ENCODE measurements at places on chromosomes 3 and 15.

DNA sequence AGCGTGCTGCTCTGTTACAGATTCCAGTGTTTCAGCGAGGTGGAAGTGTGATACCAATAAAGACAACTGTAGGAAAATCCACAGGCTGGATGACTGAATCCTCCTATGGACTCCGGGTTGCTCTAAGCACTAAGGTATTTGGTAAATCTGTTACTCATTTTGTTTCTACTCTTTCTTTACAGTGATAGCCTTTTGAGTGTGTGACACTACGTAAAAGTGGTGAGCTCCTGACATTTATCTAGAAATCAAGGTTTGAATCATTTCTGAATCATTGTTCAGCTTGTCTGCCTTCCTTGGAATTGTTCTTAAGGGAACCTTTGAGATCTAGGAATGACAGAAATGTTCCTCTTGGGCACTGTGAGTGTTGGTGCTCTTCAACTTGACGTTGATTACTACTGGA, 11.2 kb upstream of the CAPN3 start:
- H3K4me3 ChIP-seq: no peak overlapping the region
- H3K36me3 ChIP-seq: peaks cover 90% of the 10 kb centered on the region

DNA sequence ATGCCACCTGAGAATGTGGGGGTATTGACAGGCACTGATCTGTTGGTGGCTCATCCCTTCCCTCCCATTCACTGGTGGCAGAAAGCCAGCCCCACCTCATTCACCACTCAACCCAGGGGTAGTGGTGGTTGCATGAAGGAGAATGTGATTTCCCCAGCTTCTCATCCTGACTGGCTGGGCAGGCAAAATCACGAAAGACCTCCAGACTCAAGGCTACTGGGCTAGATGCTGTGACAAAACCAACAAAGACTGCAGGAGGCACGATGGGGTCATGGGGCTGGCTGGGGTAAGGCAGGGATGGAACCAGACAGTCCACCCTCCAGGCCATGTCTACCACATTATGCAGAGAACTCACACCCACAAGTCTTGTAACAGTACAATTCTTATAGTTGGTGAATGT, 33.9 kb downstream of the FSTL1 start:
- no peaks in the 10 kb centered on the region for H3K36me3 ChIP-seq
- DNase-seq: no peak
- no peaks in the 10 kb centered on the region for H3K27me3 ChIP-seq
- H3K27ac ChIP-seq: peak overlapping the region; percentile 82
- H3K4me3 ChIP-seq: no peak overlapping the region

GRCh38 chr3:101913168-101913567, 63.9 kb downstream of the NFKBIZ start:
- DNase-seq: no peak
- no peaks in the 10 kb centered on the region for H3K27me3 ChIP-seq
- no peaks in the 10 kb centered on the region for H3K4me1 ChIP-seq
- no peak overlapping the region for H3K27ac ChIP-seq
- H3K36me3 ChIP-seq: no peaks in the 10 kb centered on the region

DNA sequence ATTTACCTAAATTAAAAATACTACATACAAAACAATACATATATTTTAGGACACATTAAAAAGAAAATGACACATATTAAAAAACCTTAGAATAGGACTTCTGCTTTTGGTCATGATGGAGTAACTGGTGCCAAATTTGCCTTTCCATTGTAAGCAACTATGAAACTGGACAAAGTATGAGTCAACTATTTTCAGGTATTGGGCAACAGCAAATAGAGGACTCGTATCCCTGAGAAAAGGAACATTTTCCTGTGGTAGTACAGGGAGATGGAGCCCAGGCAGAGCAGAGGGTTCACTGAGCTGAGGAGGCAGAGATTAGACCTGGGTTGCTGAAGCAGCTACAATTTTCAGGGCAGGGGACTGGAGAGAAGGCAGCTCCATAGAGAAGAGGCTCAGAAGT, 14.7 kb downstream of the CCR1 start:
- H3K27me3 ChIP-seq: no peaks in the 10 kb centered on the region
- H3K4me1 ChIP-seq: peaks cover 32% of the 10 kb centered on the region
- no peaks in the 10 kb centered on the region for H3K36me3 ChIP-seq
- no peak for DNase-seq

GRCh38 chr3:38490281-38491030, 5.7 kb upstream of the EXOG start:
- H3K36me3 ChIP-seq: no peaks in the 10 kb centered on the region
- no peak overlapping the region for H3K4me3 ChIP-seq
- H3K27ac ChIP-seq: no peak overlapping the region
- DNase-seq: no peak

DNA sequence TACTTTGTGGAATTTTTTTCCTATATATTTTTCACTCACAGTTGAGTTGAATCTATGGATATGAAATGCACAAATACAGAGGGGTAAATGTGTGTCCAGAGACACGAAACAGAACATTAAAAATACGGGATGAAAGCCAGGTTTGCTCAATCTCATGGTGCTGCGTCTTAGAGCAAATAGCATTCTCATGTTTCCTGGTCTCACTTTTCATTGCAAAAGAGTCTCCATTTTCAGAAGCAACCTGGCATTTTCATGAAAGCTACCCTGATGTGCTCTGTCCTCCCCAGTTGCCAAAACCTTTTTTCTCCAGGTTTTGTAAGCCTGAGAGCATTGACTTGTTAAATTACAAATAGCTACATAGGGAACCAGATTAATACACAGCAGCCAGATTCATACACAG, 49.5 kb upstream of the MBNL1 start:
- no peak overlapping the region for H3K4me3 ChIP-seq
- no peaks in the 10 kb centered on the region for H3K27me3 ChIP-seq
- H3K4me1 ChIP-seq: peaks cover 55% of the 10 kb centered on the region

DNA sequence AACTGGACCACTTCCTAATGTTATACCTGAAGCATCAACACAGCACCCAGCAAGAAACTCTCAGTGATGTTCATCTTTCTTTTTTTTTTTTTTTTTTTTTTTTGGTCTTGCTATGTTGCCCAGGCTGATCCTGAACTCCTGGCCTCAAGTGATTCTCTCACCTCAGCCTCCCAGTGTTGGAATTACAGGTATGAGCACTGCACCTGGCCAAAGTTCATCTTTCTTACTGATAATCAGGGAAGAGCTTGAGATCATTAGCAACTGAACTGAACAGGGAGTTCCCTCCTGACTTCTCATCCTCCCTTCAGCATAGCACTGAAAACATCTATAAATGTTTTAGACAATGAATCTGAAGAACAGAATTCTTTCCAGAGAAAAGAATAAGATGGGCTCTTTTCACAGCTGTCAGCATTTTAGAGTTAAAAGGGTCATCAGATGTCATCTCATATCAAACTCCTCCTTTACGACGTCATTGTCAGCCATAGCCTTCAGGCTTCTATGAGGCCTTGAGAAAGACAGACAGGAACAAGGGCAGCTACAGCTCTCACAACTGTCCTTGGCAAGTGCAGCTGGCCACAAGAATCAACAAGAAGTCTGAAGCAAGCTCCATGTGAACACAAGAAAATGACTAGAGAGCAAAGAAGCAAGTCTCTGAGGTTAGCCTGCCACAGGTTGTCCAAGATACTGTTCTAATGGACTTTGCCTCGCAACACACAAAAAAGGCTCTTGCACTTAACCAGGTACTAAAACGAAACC, 33.8 kb downstream of the SCAP start:
- no peak for DNase-seq
- no peak overlapping the region for H3K4me3 ChIP-seq
- peaks cover 34% of the 10 kb centered on the region for H3K36me3 ChIP-seq

DNA sequence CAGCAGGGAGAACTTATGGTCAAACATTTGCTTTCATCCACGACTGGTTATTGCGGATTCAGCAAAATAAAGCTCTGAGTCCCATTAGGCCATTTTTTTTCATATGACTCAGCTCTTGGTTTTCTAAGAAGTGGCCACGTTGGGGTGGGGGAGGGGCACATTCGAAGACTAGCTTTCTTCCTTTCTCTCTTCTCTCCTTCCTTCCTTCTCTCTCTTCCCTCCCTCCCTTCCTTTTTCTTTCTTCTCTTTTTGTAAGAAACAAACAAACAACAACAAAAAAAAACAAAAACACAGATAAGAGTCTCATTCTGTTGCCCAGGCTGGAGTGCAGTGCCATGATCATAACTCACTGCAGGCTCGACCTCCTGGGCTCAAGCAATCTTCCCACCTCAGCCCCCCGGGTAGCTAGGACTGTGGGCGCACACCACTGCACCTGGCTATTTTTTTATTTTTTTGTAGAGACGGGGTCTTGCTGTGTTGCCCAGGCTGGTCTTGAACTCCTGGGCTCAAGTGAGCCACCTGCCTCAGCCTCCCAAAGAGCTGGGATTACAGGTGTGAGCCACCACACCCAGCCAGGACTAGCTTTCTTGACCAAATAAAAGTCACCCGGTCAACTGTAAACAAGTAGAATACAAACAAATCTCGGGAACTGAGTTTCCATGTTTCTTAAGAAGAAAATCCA, 41.6 kb downstream of the ABCC5 start:
- no peak overlapping the region for H3K27ac ChIP-seq
- peaks cover 44% of the 10 kb centered on the region for H3K36me3 ChIP-seq
- H3K4me3 ChIP-seq: no peak overlapping the region
- DNase-seq: no peak

DNA sequence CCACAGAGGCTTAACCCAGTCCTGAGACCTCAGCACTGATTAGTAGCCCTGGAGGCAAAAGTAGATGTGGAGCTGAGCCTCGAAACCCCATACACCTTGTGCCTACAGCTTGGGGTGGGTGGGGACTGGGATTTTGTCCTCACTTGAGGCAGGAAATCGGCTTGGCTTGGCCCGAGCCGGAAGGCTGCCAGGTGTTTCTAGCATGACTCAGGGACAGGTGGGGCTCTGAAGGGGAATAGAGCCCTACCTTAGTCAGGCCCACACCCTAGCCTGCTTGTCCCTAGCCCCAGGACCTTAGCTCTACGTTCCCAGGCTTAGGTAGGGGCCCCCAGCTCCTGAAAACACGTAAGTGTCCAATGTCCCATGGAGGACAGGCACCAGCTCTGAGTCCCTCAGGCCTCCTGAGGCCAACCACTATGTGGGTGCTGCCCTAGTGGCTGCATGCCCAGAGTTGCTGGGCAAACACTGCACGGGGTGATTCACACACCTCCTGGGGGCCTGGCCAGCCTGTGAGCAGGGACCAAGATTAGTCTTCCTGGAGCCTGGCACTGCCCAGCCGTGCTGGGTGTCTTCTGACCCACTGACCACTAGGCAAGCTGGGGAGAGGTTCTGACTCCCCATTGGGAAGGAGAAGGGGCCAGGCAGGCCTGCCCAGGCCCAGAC, 3.1 kb downstream of the MST1R start:
- H3K36me3 ChIP-seq: no peaks in the 10 kb centered on the region
- H3K27me3 ChIP-seq: no peaks in the 10 kb centered on the region

DNA sequence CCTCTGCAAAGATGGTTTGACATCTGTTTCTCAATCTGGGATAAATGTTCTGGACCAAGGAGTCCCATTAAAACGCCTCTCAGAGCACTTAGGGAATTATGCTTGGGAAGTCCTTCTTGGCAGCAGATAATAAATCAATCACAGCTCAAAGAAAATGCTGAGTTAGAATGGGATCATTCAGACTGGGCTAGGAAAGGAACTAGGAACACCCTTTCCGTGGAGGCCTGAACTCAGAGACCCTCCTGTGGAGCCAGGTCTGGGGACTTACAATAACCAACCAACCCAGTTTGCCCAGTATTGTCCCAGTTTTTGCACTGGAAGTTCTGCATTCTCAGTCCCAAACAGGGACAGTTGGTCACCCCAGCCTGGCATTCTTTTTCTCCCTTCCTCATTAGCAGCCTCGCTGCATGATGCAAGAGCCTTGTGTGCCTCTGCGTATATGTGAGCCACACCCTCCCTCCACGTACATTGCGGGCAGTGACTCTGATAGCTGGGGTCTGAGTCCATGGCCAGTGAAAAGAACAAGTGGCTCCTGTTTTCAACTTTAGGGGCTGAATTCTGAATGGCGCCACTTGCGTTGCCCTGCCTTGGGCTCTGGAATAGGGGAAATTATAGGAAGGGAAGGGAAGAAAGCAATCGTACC, 88.7 kb downstream of the SEMA5B start:
- no peak overlapping the region for H3K27ac ChIP-seq
- no peaks in the 10 kb centered on the region for H3K27me3 ChIP-seq
- DNase-seq: no peak
- no peaks in the 10 kb centered on the region for H3K36me3 ChIP-seq

DNA sequence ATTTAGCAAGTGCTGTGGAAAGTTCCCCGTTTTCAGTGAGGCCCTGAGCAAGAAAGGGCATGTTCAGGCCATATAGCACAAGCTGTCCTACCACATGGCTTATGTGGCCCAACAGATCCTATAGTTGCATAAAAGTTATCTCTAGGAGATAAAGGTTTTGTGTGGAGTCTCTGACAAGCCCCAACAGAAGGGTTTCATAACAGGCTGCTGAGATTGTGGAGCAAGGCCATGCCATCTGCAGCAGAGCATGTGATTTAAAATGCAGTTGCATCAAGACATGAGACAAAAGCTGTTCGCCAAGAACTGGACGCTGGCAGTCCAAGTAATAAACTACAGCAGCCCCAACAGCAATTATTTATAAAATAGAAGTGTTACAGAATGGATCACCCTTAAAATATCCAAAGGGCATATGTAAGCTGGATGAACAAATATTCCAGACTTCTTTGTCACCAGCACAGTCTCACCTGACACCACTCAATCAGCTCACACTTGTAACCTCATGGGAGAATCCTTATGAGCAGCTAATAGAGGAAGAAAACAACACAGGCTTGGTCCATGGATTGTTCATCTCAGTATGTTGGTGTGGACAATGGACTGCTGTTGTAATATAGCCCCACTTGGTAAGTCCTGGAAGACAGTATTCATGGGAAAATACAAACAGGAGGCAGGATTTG, 14.4 kb upstream of the CLDN1 start:
- no peak overlapping the region for H3K4me3 ChIP-seq
- no peaks in the 10 kb centered on the region for H3K36me3 ChIP-seq
- no peak for DNase-seq
- no peaks in the 10 kb centered on the region for H3K27me3 ChIP-seq

- DNase-seq: no peak
Measured at GRCh38 chr3:158573714-158574113, 2.7 kb downstream of the MLF1 start.

DNA sequence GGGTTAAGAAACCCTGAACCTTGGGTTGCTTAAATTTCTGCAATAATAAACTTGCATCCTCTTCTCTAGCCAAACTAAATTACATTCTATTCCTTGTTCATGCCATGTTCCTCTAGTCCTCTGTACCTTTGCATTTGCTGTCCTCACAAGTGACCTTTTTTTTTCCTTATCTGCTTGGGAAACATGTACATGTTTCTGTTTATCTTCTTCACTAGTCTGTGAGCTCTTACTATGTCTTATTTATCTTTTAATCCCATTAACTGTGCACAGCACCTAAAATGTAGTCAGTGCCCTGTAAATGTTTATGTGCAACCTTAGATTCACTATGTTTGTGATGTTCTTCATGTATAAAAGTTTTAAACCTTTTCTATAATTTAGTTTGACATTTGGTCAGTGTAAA, 61.9 kb downstream of the REC114 start:
- no peak overlapping the region for H3K27ac ChIP-seq
- H3K4me3 ChIP-seq: no peak overlapping the region
- DNase-seq: no peak
- no peaks in the 10 kb centered on the region for H3K27me3 ChIP-seq
- H3K36me3 ChIP-seq: no peaks in the 10 kb centered on the region

GRCh38 chr3:157436583-157437291, at the start of gene PTX3:
Gene PTX3, plus strand, starts transcription at chr3:157436850. Its CDS starts 84 bp downstream, at chr3:157436934.
- H3K36me3 ChIP-seq: no peaks in the 10 kb centered on the region
- H3K4me3 ChIP-seq: peak within 1 kb of the TSS; percentile 46
- no peaks in the 10 kb centered on the region for H3K27me3 ChIP-seq
- DNase-seq: peak; percentile 71
- peak within 1 kb of the TSS; percentile 59 for H3K27ac ChIP-seq
- H3K4me1 ChIP-seq: peaks cover 42% of the 10 kb centered on the region

All from left lung (tissue), 14 donors.